ENCODE measurements at places on chromosomes 12 and 14. TPM values are rescaled to one million over a fixed set of nuclear protein-coding genes. Genes with fewer than 3 reads are reported as not detected.
A peak's percentile ranks its signal among the peaks of the same experiment; 100 is the strongest.

DNA sequence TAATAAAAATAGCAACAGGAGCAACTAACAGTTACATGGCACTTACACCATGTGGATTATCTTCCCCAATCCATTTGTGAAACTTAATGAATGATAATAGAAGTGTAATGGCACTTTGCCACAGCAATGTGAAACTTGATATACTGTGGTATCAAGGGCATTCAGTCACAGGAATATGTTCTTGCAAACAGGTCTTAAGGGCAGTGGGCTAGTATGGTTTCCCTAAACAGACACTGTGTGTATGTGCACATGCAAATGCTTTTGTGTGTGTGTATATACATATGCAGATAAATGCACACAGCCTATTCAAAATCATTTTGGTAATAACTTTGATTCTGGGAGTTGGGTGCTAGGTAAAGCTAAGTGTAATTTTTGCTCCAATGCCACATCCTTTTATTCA lies 26.2 kb upstream of the ARHGAP5 start:
- no peak overlapping the region for H3K27ac ChIP-seq
- no peak for DNase-seq

- no peak overlapping the region for H3K27ac ChIP-seq
- no peak overlapping the region for H3K4me3 ChIP-seq
- peaks cover 24% of the 10 kb centered on the region for H3K4me1 ChIP-seq
- H3K36me3 ChIP-seq = peaks cover 4% of the 10 kb centered on the region
- no peak for DNase-seq
Measured at GRCh38 chr12:41186026-41186425, 2.1 kb upstream of the PDZRN4 start.

- no peaks in the 10 kb centered on the region for H3K27me3 ChIP-seq
- H3K36me3 ChIP-seq = no peaks in the 10 kb centered on the region
- peaks cover 28% of the 10 kb centered on the region for H3K4me1 ChIP-seq
- no peak overlapping the region for H3K4me3 ChIP-seq
- H3K27ac ChIP-seq = no peak overlapping the region
Measured at GRCh38 chr12:93122569-93123091, 193.5 kb upstream of the EEA1 start.

DNA sequence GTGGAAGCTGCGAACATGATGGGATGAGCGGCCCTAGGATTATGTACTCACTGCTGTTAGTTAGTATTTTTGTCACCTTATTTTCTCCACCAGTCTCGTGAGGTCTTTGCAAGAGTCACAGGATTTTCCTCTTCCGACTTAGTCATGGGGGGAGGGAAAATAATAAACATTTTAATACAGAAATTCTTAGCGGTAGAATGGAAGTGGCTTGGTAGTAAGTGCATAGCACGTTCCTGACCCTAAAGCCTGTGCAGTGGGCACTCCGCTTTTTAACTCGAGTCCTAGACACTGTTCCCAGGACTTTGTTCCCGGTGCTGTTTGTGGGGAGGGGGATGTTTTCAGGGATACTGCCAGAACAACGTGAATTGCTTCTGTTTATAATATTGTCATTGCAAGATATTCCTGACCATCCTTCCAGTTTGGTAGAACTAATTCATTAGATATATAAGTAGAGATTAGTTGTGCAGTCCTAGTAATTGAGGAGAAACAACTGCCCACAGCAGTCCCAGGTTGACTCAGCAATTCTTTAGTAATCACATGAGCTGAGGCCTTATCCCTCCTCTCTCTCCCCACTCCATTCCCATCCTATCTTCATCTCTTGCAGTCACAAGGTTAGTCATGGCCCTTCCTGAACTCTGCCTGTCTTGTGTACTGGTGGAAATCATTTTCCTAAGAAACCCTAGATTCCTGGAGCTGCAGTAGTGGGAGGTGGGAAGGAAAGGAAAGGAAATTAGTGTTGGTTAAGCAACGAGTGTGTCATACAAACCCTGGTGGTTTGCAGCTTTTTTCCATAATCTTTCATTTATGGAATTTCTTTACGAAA lies 799 bp downstream of the SLC38A6 start:
- H3K4me1 ChIP-seq = peaks cover 31% of the 10 kb centered on the region
- H3K27me3 ChIP-seq = no peaks in the 10 kb centered on the region
- H3K4me3 ChIP-seq = no peak overlapping the region
- H3K36me3 ChIP-seq = peaks cover 14% of the 10 kb centered on the region

DNA sequence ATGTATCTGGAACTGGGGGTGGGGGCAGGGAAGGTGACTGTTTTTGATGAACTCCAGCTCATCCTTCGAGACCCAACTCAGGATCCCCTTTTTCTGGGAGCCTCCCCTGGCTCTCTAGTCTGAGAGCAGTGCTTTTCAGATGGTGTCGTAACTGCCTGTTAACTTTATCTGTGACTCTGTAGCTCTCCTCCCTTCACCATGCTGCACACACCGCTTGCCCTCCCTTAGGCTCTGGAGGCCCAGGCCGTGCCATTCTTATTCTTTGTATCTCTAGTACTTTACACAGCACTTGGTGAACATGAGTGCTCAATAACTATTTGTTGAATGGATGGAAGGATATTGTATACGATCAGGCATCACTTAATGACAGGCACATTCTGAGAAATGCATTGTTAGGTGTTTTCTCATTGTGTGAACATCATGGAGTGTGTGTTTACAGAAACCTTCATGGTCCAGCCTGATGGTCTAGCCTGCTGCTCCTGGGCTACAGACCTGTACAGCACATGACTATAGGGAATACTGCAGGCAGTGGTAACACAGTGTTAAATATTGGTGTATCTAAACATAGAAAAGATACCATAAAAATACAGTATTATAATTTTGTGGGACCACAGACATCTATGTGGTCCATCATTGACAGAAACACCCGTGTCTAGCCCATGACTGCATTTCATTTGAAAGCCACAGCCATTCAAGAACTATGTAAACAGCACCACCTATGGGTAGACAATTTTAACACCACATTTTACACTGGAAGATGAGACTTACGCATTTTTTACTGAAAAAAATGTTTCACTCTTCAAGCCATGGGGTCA lies 91.8 kb downstream of the EML1 start:
- no peak for DNase-seq
- H3K4me1 ChIP-seq = peaks cover 3% of the 10 kb centered on the region
- H3K4me3 ChIP-seq = no peak overlapping the region
- H3K27me3 ChIP-seq = no peaks in the 10 kb centered on the region
- H3K36me3 ChIP-seq = no peaks in the 10 kb centered on the region
- H3K27ac ChIP-seq = no peak overlapping the region

GRCh38 chr12:113149361-113150150 lies at the start of gene CFAP73:
TSS of gene CFAP73 (plus strand) at chr12:113149724. CDS start at chr12:113149858, 134 bp downstream.
- peaks cover 35% of the 10 kb centered on the region for H3K27me3 ChIP-seq
- H3K4me1 ChIP-seq = peaks cover 18% of the 10 kb centered on the region
- peak within 1 kb of the TSS; percentile 9 for H3K4me3 ChIP-seq

- H3K36me3 ChIP-seq = no peaks in the 10 kb centered on the region
- no peak overlapping the region for H3K4me3 ChIP-seq
- H3K4me1 ChIP-seq = peaks cover 23% of the 10 kb centered on the region
- no peak for DNase-seq
- H3K27ac ChIP-seq = no peak overlapping the region
- H3K27me3 ChIP-seq = peaks cover 21% of the 10 kb centered on the region
Measured at GRCh38 chr12:94167756-94168416, 19.5 kb downstream of the PLXNC1 start.

DNA sequence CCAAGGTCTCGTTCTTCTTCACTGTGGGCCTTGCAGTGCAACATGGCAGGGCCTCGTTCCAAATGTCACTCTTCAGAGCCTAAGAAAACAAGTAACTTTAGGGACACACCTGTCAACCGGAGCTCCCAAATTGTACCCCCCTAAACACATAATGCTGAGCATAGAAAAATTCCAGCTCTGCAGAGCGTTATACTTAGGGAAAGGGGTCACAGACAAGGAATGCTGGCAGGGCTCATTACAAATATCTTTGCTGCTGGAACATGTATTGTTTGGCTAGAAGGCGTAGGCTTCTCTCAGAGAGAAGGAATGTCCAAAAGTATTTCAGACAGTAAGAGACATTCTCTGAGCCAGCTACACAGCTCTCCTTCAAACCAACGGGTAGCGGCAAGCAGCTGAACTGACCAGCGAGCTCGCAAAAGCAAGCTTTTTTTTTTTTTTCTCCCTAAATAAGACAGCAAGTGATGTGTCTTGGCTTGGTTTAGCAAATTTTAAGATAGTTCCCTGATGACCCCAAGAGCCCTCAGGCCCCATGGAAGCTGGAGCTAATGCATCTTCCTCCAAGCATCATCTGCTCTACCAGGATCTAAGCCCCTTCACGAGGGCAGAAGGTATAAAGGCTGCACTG lies 24.5 kb downstream of the SSH1 start:
- peak overlapping the region; percentile 99 for H3K27ac ChIP-seq
- no peaks in the 10 kb centered on the region for H3K27me3 ChIP-seq
- peaks cover 42% of the 10 kb centered on the region for H3K36me3 ChIP-seq
- H3K4me1 ChIP-seq = peaks cover 96% of the 10 kb centered on the region
- H3K4me3 ChIP-seq = peak overlapping the region; percentile 57
- DNase-seq = no peak

DNA sequence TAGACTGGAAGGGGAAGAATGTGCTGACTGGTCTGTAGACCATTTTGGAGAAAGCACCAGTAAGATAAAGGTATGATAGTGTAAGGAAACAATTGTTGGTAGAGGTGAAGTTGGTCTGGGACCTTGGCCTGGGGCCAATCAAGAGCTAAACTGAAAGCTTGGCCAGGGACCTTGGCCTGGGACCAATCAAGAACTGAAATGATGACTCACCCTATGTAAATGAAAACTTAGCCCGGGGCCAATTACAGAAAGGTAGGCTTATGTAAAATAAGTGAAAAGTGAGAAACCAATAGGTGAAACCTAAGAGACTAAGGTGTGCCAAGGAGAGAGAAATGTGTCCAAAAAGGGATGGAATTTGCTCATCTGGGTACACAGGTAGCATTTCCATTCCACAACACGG lies 776.0 kb downstream of the C12orf50 start:
- no peak for DNase-seq
- no peaks in the 10 kb centered on the region for H3K27me3 ChIP-seq
- H3K27ac ChIP-seq = no peak overlapping the region
- H3K4me3 ChIP-seq = no peak overlapping the region
- H3K36me3 ChIP-seq = peaks cover 3% of the 10 kb centered on the region

GRCh38 chr14:101761881-101762529 lies 496 bp downstream of the PPP2R5C start:
- H3K27ac ChIP-seq = peak overlapping the region; percentile 75
- peak overlapping the region; percentile 82 for H3K4me3 ChIP-seq
- no peaks in the 10 kb centered on the region for H3K27me3 ChIP-seq
- H3K4me1 ChIP-seq = peaks cover 11% of the 10 kb centered on the region

DNA sequence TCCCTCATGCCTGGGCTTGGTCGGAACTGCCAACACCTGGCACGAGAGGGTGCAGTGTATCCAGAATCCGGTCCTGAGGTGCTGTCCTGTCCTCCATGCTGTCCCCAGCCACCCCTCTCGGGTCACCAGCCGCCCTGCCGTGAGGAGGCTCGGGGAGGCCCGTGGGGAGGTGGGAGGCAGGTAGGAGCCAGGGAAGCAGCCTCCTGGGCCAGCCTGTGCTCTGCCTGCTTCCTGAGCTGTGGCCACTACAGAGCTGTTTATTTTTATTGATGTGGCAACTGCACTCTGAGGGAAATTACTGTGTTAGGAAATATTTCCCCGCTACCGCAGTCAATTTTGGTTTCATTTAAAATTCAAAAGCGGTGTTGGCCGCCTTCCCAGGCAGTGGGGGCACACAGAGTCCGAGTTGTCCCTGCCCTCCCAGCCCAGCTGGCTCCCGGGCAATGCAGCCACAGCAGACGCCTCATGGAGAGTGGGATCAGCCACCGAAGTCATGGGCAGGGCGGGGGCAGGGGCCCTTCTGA lies 18.3 kb downstream of the NOC4L start:
- no peak overlapping the region for H3K4me3 ChIP-seq
- H3K36me3 ChIP-seq = no peaks in the 10 kb centered on the region
- H3K27ac ChIP-seq = no peak overlapping the region
- peaks cover 14% of the 10 kb centered on the region for H3K4me1 ChIP-seq

DNA sequence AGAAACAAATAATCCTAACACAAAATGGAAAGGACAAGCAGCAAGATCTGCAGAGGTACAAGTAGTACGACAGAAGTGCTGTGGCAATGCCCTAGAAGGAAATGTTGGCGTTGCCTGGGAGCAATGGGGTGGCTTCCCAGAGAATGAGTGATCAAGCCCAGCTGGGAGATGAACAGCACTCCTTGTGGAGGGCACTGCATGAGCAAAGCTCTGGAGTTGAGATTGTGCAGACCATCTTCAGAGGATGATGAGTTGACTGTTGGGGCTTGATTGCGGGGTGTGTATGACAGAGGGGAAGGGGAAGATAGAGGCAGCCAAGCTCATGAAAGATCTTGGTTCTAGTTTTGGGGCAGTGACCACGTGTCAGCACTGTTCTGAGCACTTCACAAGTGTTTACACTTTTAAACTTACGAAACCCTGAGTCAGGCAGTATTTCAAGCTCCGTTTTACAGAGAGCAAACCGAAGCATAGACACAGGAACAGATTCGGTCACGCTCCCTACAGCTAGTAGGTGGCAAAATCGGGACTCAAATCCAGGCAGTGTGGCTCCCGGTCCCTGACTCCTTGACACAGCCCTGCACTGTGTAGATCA lies 127.2 kb upstream of the LHX5 start:
- H3K27me3 ChIP-seq = peaks cover 8% of the 10 kb centered on the region
- no peak overlapping the region for H3K4me3 ChIP-seq
- DNase-seq = no peak
- H3K36me3 ChIP-seq = no peaks in the 10 kb centered on the region

- no peak overlapping the region for H3K4me3 ChIP-seq
- DNase-seq = no peak
- peaks cover 12% of the 10 kb centered on the region for H3K4me1 ChIP-seq
Measured at GRCh38 chr12:96883571-96883970, 23.5 kb upstream of the NEDD1 start.

GRCh38 chr12:119730381-119730780 lies 62.4 kb downstream of the PRKAB1 start:
- H3K4me1 ChIP-seq = no peaks in the 10 kb centered on the region
- H3K36me3 ChIP-seq = peaks cover 4% of the 10 kb centered on the region
- no peak overlapping the region for H3K4me3 ChIP-seq
- DNase-seq = no peak

- H3K36me3 ChIP-seq = peaks cover 9% of the 10 kb centered on the region
- H3K27me3 ChIP-seq = no peaks in the 10 kb centered on the region
- H3K4me3 ChIP-seq = no peak overlapping the region
Measured at GRCh38 chr12:13211859-13212664, 15.5 kb downstream of the EMP1 start.

GRCh38 chr12:1022032-1022970 lies 31.3 kb downstream of the ERC1 start:
- no peak for DNase-seq
- peaks cover 6% of the 10 kb centered on the region for H3K36me3 ChIP-seq
- H3K27me3 ChIP-seq = no peaks in the 10 kb centered on the region
- no peak overlapping the region for H3K4me3 ChIP-seq
- H3K27ac ChIP-seq = no peak overlapping the region

Gene ISM2
- total RNA-seq = 0.26 TPM

Gene TCL1B
- not detected for total RNA-seq

Gene GOLGA3
- 199 TPM for total RNA-seq

Gene IFI27
- total RNA-seq = 1.5 TPM

Gene IFNG-AS1
- total RNA-seq = not detected
